Midbrain (tissue), 1 donor: ENCODE measurements at places on chromosomes 13 and 19.

GRCh38 chr13:28611654-28612131 is 47.2 kb upstream of the POMP start:
- DNase-seq, result peak; percentile 17

- DNase-seq, result peak; percentile 73
These were observed 62.1 kb downstream of the ARHGEF7 start for GRCh38 chr13:111177081-111177711.

DNA sequence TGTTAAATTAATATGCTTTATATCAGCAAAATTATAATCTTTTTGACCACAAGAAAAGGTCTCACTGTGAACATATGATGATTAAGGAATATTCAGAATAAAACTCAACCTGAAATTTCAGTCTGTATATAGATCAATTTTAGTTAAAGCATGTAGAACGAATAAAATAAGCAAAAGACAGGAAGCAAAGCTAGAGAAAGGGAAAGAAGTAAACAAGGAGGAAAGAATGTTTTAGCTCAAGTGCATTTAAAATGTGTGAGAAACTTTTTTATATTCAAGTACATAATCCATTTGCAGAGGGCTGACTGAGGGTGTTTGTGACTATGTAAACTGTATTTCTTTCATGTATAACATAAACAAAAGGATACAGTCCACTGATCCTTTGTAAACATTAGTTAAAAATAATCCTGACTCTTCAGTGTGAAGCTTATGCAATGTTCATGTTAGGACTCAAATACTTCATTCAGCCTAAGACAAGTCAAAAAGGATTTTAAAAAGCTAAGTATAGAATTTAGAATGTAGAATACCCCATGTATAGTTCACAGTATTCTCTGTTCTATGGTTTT is 472.1 kb downstream of the DIAPH3 start:
- no peak for DNase-seq

- no peak for DNase-seq
These were observed 30.6 kb downstream of the RAP2A start for GRCh38 chr13:97464561-97464960.

GRCh38 chr19:44498988-44499387 is 1.3 kb downstream of the ZNF180 start:
- no peak for DNase-seq
